ENCODE measurements at places on chromosomes 1 and 21.
A peak's percentile ranks its signal among the peaks of the same experiment; 100 is the strongest.

DNA sequence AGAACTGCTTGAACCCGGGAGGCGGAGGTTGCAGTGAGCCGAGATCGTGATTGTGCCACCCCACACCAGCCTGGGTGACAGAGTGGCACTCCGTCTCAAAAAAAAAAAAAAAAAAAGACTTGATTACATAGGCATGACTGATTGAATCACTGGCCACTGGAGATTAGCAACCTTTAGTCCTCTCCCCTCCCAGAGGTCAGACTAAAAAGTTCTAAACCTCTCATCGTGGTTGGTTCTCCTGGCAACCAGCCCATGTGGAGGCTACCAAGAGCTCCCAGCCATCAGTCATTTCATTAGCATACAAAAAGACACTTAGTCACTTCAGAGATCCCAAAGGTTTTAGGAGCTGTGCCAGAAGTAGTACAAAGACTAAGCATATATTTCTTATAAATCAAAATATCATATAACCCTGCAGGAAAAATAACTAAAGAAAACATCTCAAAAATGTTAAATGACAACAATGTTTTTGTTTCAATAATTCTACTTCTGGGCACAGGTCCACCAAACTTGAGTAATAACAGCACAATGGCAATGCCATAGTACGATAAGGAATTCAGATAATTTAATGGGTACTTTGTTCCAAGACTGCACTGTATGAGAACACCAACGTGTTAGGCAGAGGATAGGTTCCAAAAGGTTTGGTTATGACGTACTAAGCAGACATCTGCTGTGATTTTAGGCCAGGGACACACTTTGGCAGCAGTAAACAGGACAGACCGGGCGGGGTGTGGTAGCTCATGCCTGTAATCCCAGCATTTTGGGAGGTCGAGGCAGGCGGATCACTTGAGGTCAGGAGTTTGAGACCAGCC, 18.1 kb downstream of the USP48 start:
- peak; percentile 83 for DNase-seq

DNA sequence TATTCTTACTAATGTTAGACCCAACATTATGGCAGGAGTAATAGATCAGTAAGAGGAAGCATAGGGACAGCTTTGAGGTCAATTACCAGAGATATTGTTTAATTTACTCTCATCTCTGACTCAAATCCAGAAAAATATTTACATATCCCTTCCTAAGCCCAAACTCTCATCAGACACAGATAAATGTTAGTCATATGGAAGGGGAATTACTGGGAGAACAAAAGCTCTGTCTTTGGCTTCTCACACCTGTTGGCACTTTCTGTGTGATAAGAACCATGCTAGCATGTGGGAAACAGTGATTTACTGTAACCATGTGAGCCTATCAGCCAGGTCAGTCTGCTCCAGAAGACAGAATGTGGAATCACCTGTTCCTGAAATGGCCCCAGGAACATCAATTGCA, 72.4 kb downstream of the DUSP10 start:
- no peak for DNase-seq

- no peak for DNase-seq
These were observed 12.9 kb downstream of the DNAJC11 start for GRCh38 chr1:6688757-6689156.

DNA sequence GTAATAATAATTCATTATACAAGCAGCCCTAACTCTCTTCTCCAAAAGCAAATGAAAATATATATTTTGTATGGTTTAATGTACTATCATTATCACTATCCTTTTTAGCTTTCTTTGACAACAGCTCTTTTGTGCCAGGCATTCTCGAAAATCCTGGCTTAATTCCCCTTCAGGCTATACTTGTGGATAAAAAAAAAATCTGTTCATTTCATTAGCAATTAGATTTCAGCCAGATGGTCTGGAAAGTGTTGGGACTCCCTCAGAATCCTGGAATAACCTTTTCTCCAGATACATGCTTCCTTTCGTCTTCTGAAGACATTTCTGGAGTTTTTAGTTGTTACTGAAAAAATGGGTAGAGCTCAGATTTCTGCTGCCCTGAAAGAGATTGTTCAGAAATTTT, 83.4 kb upstream of the PLPPR4 start:
- no peak for DNase-seq

- peak; percentile 76 for DNase-seq
These were observed 91.7 kb upstream of the GNG4 start for GRCh38 chr1:235741294-235741693.

Measured in fibroblast of skin of left biceps (primary cell).